ENCODE measurements at places on chromosomes 1 and 21.

- no peak for DNase-seq
Observed at GRCh38 chr1:26994020-26994786, 711 bp downstream of the TRNP1 start.

DNA sequence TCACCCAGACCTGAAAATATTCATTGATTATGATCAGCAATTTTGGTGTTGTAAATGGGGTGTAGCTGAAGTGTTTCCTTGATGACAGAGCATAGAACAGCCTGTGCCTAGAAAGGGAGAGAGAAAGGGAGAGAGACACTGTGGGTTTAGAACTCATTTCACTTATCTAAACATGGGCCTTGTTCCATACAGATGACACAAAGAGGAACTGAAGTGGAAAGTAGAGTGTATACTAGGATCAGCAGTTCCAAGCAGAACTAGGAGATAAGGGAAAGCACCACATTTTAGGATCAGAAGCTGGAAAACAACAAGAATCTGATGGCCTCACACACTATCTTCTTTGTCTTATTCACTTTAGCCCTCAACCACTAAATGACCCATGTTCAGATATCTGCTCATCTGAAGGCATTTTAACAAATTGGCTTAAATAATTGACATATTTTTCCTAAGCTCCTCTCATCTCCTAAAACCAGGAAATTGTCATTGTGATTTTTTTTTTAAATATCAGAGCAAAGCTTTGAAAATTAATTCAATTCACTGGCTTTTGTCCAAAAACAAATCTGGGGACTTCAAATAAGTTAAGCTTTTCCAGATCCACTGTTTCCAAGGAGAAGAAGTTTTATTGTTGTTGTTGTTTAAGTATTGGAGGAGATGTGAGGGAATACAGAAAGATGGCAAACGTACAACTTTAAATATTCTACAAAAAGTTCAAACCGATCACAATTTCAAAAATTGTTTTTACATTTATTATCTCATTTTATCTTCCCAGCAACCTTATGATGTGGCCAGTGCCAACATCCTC lies 103.8 kb downstream of the LYPLAL1 start:
- DNase-seq, result no peak

DNA sequence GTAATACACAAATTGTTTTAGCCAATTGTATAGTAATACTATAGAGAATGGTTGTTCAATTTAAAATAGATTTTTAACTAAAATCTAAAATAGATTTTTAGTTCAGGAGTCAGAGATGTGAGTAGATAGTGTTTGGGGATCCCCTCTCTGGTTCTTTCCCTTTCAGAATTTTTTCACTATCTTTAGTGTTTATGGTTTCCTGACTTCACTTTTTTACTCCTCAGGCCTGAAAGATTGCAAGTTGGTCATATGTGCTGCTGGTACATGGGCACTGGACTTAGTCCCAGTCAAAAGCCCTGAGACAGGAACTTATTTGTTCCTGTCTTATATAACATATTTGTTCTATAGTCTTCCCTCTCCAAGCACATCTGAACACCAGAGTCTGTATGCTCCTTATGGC lies 96.8 kb upstream of the ATP1B1 start:
- DNase-seq, result no peak

DNA sequence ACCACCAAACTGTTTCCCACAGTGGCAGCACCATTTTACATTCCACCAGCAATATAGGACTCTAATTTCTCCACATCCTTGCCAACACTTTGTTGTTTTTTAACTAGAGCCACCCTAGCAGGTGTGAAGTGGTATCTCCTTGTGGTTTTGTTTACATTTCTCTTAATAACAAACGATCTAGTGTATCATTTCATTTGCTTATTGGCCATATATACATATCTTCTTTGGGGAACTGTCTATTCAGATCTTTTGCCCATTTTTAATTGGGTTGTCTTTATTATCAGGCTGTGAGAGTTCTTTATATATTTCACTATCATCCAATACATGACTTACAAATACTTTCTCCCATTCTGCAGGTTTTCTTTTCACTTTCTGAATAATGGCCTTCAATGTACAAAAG lies 18.0 kb downstream of the TRIM33 start:
- DNase-seq, result no peak

- DNase-seq, result no peak
Observed at GRCh38 chr1:26998429-26999300, 5.2 kb downstream of the TRNP1 start.

DNA sequence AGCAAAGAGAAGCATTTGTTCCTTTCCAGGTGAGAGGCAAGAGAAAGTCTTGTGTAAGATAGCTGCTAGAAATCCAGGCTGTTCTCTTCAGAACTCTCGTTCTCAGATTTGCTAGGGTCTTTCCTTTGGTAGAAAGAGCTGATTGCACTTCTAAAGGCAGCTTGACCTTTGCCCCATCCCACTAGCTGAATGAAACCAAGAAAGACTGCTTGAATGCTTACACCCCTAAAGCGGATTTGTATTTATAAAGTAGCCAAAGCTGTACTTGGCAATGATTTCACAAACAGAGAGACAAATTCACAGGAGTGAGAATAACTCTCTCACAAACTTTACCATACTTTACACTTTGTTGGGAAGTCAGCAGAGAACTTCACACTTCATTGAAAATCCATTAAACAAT lies 424.1 kb downstream of the TTLL7 start:
- DNase-seq, result no peak

- DNase-seq, result no peak
Observed at GRCh38 chr1:8255712-8256111, 62.2 kb upstream of the SLC45A1 start.

DNA sequence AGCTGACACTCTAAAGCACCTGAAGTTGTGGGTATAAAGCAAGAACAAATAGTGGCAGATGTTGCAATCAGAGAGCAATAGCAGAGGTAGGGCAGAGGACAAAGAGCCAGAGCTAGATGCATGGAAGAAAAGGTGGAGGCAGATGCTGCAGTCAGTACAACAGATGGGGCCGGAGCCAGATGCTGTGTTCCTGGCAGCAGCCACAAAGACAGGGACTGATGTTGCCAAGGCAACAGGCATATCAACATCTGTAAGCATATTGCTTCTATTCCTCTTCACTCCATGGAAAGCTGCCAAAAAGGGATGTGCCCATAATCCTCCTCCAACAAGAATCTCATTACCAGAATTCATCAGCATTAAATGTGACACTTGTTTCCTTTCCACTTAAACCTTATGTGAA lies 108.0 kb downstream of the TNNI3K start:
- DNase-seq, result no peak

DNA sequence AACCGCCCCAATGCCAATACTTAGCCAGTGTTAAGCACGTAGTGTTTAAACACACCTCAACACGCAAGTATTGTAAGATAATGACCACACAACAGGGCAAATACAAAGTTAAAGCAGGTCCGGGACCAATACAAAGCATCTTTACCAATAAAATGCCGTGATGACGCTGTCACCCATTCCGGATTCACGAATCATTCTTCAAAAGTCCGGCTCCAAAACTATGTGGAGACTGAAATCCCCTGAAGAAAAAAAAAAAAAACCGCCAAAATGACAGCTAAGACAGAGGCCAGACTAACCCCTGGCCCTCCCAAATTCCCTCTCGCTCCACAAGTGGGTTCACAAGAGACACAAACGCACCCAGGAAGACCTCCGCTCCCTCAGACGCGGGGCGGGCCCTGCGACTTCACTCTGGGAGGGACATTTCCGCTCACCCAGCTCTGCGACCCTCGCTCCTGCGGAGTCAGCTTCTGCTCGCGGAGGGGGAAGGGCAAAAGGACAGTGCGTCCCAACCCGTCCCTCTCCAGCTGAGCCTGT lies 625 bp upstream of the DARS2 start:
- no peak for DNase-seq

Measured in stimulated activated CD8-positive, alpha-beta memory T cell treated with anti-CD3 and anti-CD28 coated beads, Interleukin-7, amount 100 ng/mL, for 1 hour (primary cell).